ENCODE measurements at places on chromosomes 3 and 15.

DNA sequence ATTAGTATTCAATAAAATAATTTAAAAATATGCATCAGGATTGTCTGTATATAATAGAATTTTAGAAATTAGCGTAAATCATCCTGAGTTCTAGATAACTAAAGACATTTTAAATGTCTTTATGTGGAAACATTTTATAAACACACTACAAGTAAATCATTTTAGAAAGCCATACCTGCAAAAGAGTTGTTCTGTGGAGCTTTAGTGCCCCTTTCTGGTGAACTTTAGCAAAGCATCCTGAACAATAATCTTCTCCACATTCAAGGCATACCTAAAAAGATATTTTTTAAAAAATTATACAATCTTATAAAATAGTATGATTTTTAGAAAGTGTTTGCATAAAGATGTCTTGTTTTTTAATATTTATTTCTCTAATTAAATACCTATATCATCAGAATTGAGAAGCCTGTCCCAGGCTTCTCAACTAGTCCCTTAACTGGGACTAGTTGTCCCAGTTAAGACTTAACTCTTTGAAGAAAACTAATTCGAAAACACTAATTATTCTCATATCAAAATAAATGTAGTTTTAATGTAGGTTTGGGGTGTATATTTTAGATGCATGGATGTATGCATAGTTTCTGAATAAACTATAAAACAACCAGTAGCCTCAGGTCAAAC is 29.7 kb downstream of the ZBBX start:
- peak; percentile 44 for DNase-seq

GRCh38 chr3:122774564-122774963 is 19.1 kb downstream of the HSPBAP1 start:
- DNase-seq, result peak; percentile 48

- DNase-seq, result no peak
Measured at GRCh38 chr15:38091078-38091645, 156.7 kb downstream of the TMCO5A start.

DNA sequence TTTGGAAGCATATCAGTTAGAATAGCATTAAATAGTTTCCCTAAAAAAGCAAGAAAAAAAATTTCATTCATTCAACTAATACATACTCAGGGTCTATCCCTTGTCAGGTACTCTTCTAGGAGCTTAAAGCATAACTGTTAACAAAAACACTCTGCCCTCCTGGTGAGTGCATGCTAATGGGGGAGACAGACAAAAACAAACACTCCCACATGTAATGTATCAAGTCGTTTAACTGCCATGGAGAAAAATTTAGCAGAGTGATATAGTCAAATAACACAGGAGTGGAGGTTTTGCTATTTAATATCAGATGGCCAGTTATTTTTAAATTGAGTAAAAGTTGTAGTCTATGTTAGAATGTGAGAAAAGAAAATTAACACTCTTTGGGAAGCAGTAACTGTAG is 254.5 kb upstream of the RARB start:
- DNase-seq, result no peak

GRCh38 chr15:28896951-28897350 is 11.2 kb downstream of the APBA2 start:
- DNase-seq, result peak; percentile 94

- DNase-seq, result no peak
Measured at GRCh38 chr15:68313501-68314410, 36.2 kb downstream of the FEM1B start.

DNA sequence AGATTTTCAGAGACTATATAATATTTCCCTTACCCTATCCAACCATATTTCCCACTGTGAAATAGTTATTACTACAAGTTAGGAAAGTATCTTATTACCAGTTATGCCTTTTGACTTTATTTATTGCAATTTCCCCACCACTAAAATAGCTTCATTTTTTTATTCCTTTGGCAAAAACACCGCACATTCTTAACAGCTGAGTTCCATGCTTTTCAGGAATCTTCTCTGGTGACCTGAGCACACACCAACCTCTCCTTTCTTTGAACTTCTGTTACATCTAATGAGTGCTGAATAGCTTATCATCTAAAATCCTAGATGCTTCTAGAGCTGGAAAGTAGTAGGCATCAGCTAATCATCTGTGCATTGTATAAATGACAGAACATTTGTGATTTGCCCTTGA is 99.1 kb downstream of the UBE2E2 start:
- DNase-seq, result no peak

GRCh38 chr15:75455424-75455981 is 4.0 kb upstream of the SIN3A start:
- peak; percentile 90 for DNase-seq

- DNase-seq, result no peak
Measured at GRCh38 chr3:143978263-143978631, 6.6 kb downstream of the DIPK2A start.

- DNase-seq, result peak; percentile 48
Measured at GRCh38 chr3:100184948-100185570, 70.8 kb upstream of the FILIP1L start.

- no peak for DNase-seq
Measured at GRCh38 chr15:92941668-92942067, 41.5 kb downstream of the CHD2 start.

- DNase-seq, result no peak
Measured at GRCh38 chr3:10515884-10516495, 10.6 kb upstream of the ATP2B2 start.

DNA sequence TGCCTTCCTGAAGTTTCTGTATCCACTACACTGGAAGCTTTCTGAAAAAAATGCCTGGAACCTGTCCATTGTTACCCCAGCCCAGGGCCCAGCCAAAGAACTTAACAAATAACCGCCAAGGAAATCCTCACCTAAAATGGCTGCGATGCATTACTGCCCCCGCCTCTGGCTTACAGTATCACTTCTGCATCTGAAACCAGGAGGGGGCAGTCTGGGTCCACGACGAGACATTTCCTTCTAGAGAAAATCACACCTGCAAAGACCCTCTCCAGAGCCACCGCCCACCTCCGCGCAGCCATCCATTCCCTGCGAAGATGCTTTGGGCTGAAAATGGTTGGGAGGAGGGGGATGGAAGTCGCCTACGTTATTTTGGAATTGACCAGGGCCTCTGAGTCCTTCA is 22.4 kb upstream of the CELF6 start:
- peak; percentile 28 for DNase-seq

GRCh38 chr3:63961891-63962290 is 49.7 kb upstream of the SCAANT1 start:
- peak; percentile 61 for DNase-seq

- peak; percentile 73 for DNase-seq
Measured at GRCh38 chr3:113769551-113769950, 22.7 kb downstream of the ATP6V1A start.

- DNase-seq, result no peak
Measured at GRCh38 chr15:95875121-95875643, 455.3 kb upstream of the NR2F2 start.

- DNase-seq, result peak; percentile 85
Measured at GRCh38 chr3:120780977-120781376, 38.4 kb downstream of the GTF2E1 start.

DNA sequence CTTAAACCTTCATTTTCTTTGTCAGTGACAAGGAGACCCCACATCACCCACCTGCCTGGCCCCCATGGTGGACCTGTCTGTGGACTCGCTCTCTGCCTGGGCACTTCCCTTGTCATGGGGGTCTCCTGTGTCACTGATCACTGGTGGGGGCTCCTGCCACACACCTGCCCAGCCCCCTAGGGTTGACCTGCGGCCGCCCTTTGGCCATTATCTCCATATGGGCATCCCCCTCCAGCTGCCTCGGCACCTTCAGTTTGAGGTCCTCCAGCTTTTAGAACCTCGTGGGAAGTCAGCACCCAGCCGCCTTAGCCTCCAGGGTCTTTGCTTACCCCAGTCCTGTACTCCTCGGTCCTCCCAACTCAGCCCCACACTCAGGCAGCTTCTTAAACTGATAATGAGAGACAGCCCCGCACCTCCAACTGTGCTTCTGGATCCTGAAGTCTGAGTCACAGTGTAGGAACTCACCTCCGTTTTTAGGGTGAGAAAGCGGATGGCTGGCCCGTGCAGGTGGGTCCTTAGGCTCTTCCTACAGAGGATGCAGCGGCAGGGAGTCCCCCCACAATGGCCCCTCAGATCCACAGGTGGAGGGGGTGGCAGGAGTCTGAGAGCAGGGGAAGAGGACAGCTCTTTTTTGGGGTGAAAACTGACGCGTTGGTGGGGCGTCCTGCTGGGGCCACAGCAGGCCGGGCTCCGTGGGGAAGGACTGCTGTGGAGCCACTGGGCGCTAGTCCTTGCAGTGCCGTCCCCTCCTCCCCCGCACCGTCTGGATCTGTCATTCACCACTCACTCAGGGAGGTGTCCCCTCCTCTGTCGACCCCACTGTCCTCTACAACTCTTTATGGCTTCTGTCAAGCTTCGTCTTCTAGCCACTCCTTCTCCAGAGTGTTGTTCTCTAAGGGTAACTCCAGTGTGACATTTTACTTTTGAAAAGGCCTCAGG is 8.7 kb upstream of the PRR23E start:
- DNase-seq, result no peak

GRCh38 chr3:156859578-156859977 is 33.4 kb downstream of the LEKR1 start:
- no peak for DNase-seq

DNA sequence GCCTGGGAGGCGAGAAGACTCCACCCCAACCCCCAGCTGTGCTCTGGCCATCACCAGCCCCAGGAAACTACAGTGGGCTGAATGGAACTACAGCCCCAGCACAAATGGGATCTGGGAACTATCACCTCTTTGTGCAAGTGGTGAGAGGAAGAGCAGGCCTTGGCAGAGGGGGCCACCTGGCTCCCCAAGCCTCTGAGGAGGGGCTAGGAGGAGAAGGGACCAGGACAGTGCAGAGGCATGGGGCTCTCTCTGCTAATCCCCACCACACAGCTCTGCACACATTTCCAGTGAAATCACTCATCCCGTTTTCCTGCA is 31.6 kb downstream of the KY start:
- no peak for DNase-seq

DNA sequence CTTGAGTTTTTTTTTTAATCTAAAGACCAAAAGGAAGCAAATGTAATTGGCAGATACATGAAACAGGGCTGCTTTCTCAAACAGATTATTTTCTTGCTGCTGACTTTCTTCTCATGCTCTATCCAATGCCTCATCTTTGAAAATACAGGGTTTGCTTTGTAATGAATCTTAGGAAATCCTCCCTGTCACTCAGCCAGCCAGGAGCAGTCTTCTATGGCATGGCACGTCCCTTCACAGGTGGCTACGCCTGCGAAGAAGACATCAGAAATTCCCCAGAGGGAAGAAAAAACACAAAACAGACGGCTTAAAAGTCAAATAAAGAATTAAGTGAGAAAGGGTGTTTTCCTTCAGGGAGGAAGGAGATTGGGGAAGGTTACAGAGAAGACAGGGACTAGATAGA is 242.5 kb downstream of the IGSF11 start:
- DNase-seq, result no peak

- no peak for DNase-seq
Measured at GRCh38 chr15:86849558-86850285, 770.1 kb downstream of the AGBL1 start.

DNA sequence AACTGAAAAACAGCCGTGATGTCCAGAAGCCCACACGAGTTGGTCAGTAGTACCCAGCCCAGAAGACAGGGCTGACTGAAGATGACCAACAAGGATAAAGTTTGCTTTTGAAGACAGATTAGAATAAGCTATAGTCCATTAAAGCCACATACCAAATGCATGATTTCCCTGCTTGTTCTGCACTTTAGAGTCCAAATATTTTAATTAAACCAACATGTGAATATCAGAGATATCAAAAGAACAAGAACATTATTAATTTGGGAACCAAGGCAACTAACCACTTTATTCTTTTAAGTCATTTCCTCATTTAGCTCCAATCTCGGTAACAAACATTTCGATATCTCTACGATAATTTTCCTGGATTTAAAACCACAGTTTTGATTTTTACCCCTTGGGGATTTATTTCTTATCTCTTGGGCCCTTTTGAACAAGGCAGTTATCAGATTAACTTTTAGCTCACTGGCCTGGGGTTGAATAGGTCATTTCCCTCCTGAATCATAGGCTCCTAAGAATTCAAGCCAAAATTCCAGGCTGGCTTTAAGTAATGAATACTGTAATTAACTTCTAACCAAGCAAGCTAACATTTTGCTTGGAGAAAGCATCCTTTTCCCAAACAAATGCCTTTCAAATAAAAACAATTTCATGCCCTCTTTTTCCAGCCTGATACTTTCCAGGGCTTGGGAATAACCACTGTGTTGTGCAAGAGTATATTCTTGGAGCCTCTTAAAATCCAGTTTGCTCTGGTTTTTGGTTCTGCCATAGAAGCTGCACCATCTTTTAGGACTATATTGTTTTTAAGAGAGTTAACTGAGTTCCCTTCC is 102.9 kb upstream of the NR2E3 start:
- peak; percentile 34 for DNase-seq

GRCh38 chr15:67322481-67322880 is 67.9 kb downstream of the IQCH start:
- DNase-seq, result peak; percentile 24

DNA sequence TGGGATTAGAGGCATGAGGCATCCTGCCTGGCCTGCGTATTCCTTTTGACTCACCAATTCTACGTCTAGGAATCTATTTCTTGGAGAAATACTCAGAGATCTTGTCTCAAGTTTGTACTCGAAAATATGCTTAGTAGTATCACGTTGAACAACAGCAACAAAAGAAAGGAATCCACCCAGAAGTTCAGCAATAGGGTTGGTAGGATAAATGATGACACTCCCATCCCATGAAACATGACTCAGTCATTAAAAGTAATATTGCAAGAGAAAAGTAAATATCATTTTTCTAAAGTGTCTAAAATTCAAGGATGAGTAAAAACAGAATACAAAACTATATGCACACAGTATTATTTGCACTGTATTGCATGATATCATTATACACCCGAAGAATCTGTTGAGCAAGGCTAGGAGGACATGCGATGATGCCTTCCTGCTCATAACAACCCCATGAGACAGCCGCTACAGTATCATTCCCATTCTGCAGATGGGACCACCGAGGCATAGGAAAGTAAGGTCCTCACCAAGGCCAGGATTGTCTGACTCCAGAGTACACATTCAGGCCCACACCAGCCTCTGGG is 61.5 kb downstream of the SLC6A1 start:
- DNase-seq, result no peak

GRCh38 chr15:84819291-84819768 is 2.2 kb downstream of the ALPK3 start:
- DNase-seq, result peak; percentile 33

- no peak for DNase-seq
Measured at GRCh38 chr3:33058765-33059164, 38.2 kb downstream of the GLB1 start.

- peak; percentile 67 for DNase-seq
Measured at GRCh38 chr15:59691194-59691805, 2.2 kb upstream of the BNIP2 start.

DNA sequence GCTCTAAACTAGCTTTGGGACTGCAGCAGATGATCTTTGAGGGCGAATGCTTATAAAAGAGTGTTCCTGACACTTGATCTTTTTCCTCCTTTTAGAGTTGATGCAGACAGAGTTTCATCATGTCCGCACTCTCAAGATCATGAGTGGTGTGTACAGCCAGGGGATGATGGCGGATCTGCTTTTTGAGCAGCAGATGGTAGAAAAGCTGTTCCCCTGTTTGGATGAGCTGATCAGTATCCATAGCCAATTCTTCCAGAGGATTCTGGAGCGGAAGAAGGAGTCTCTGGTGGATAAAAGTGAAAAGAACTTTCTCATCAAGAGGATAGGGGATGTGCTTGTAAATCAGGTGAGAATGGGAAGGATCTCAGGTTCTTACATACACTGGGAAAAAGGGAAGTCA is 75.7 kb downstream of the KLHL25 start:
- DNase-seq, result no peak

Measured in mesenchymal stem cell (in vitro differentiated cells and primary cell).